ENCODE measurements at places on chromosomes 12 and 14.
A peak's percentile ranks its signal among the peaks of the same experiment; 100 is the strongest.

GRCh38 chr12:102234599-102234998 is 37.0 kb upstream of the PMCH start:
- H3K27me3 ChIP-seq = no peaks in the 10 kb centered on the region
- H3K36me3 ChIP-seq = no peaks in the 10 kb centered on the region
- no peaks in the 10 kb centered on the region for H3K4me1 ChIP-seq
- no peak for DNase-seq
- H3K4me3 ChIP-seq = no peak overlapping the region

DNA sequence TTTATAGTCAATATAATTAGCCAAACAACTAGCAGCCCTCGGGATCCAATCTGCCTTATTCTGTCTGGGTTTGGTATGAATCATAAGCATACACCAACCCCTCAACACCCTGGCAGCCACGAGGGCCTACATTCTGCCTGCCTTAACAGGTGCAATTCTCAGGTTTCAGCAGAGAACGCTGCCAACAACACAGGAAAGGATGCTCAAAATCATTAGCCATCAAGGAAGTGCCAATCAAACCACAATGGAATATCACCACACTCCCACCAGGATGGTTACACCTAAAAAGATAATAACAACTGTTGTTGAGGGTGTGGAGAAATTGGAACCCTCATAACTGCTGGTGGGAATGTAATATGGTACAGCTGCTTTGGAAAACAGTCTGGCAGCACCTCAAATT is 122.8 kb downstream of the TTC7B start:
- no peaks in the 10 kb centered on the region for H3K4me1 ChIP-seq
- no peaks in the 10 kb centered on the region for H3K36me3 ChIP-seq
- DNase-seq = no peak
- no peak overlapping the region for H3K27ac ChIP-seq

DNA sequence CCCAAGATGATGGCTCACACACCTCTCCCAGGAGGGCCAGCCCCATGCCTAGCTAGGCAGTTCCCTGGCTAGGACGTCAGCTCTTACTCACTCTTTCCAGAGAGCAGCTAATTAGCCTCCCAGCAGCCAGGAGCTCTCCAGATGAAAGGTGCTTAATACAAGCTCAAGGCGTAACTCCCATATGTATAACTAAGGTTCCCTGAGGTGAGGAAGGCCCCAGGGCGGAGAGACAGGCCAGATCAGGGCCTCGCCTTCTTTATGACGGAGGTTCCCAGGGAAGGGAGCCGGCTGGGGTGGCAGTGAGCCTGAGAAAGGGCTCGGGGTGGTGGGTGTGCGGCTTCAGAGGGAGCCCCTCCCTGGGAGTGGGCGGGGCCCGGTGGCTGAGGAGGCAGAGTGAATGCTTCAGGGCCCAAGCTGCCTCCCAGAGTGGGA is 26.4 kb upstream of the ZFP36L1 start:
- H3K36me3 ChIP-seq = no peaks in the 10 kb centered on the region
- DNase-seq = peak; percentile 34
- peak overlapping the region; percentile 57 for H3K27ac ChIP-seq
- H3K4me1 ChIP-seq = peaks cover 78% of the 10 kb centered on the region
- H3K27me3 ChIP-seq = no peaks in the 10 kb centered on the region

- no peak overlapping the region for H3K27ac ChIP-seq
- no peaks in the 10 kb centered on the region for H3K27me3 ChIP-seq
- H3K4me3 ChIP-seq = no peak overlapping the region
- H3K4me1 ChIP-seq = no peaks in the 10 kb centered on the region
- H3K36me3 ChIP-seq = no peaks in the 10 kb centered on the region
Measured at GRCh38 chr12:28708918-28709371, 440.1 kb upstream of the FAR2 start.

DNA sequence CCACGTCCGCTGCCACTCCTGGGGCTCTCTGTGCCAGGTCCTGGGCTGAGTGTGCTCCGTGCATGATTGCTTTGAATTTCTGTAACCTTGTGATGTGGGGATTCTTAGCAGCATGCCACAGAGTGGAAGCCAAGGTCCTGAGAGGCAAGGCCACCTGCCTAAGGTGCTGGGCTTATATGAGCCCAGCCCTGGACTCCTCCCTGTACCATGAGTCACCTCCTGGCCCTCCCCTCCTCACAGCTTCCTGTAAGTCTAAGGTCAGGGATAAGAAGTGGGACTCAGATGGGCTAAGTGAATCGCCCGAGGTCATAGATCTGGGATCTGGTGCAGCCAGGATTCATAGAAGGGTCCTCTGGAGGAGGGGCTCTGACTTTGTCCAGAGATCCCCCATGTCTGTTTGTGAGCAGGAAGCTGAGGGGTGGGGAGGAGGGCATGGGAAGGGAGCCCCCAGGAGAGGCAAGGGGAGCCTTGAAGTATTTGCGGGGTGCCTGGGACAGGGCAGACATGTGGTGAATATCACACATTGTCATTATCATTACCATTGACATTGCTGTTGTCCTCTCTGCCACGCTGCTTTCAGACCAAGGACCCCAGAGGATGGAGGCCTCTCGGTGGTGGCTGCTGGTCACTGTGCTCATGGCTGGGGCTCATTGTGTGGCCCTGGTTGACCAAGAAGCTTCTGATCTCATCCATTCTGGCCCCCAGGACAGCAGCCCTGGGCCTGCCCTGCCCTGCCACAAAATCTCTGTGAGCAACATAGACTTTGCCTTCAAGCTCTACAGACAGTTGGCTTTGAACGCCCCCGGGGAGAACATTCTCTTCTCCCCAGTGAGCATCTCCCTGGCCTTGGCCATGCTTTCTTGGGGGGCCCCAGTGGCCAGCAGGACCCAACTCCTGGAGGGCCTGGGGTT is 28.8 kb downstream of the SERPINA3 start:
- no peaks in the 10 kb centered on the region for H3K36me3 ChIP-seq
- no peak overlapping the region for H3K4me3 ChIP-seq
- H3K4me1 ChIP-seq = no peaks in the 10 kb centered on the region

- H3K36me3 ChIP-seq = no peaks in the 10 kb centered on the region
- H3K4me1 ChIP-seq = no peaks in the 10 kb centered on the region
- H3K27me3 ChIP-seq = no peaks in the 10 kb centered on the region
- H3K4me3 ChIP-seq = no peak overlapping the region
Measured at GRCh38 chr12:80189241-80189640, 89.9 kb downstream of the OTOGL start.

GRCh38 chr12:124565656-124566160 is 1.7 kb downstream of the NCOR2 start:
- DNase-seq = no peak
- H3K4me1 ChIP-seq = peaks cover 39% of the 10 kb centered on the region
- peaks cover 2% of the 10 kb centered on the region for H3K36me3 ChIP-seq
- no peaks in the 10 kb centered on the region for H3K27me3 ChIP-seq

DNA sequence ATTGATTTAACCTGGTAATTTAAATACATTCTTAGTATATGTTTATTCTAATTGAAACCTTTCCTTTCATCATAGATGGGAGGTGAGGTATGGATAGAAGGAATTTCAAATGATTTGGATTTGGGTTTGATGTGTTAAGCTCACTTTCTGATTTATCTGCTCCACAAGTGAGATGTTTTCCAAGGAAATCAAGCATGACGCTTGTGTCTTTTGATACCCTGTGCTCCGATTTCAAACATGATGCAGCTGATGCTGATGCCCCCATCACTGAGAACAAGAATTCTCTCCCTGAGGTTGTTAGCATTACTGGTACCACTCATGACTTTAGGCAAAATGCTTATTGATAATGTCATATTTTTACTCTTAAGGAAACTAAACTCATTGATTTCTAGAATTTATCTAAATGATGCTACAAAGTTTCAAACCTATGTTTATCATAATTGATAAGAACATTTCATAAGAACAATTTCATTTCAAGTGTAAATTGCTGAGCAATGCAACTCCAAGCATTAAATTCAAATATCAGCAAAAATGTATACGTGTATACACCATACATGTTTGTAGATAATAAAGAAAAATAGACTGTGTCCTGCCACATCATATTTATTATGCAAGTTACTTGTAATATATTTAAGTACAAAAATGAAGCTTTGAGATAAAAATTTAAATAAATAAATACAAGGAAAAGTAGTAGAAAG is 75.5 kb upstream of the LRIG3 start:
- no peak overlapping the region for H3K4me3 ChIP-seq
- DNase-seq = no peak
- H3K27me3 ChIP-seq = no peaks in the 10 kb centered on the region
- no peaks in the 10 kb centered on the region for H3K4me1 ChIP-seq

GRCh38 chr14:76958020-76958979 is 70.2 kb downstream of the IRF2BPL start:
- peak; percentile 35 for DNase-seq
- no peaks in the 10 kb centered on the region for H3K27me3 ChIP-seq
- H3K27ac ChIP-seq = peak overlapping the region; percentile 94
- no peaks in the 10 kb centered on the region for H3K36me3 ChIP-seq
- peaks cover 85% of the 10 kb centered on the region for H3K4me1 ChIP-seq
- H3K4me3 ChIP-seq = no peak overlapping the region

Data from CD4-positive, alpha-beta memory T cell (primary cell).